Fibroblast of lung (primary cell): ENCODE measurements at places on chromosomes 11 and 22. TPM values are rescaled to one million over a fixed set of nuclear protein-coding genes. Genes with fewer than 3 reads are reported as not detected.
A peak's percentile ranks its signal among the peaks of the same experiment; 100 is the strongest.

DNA sequence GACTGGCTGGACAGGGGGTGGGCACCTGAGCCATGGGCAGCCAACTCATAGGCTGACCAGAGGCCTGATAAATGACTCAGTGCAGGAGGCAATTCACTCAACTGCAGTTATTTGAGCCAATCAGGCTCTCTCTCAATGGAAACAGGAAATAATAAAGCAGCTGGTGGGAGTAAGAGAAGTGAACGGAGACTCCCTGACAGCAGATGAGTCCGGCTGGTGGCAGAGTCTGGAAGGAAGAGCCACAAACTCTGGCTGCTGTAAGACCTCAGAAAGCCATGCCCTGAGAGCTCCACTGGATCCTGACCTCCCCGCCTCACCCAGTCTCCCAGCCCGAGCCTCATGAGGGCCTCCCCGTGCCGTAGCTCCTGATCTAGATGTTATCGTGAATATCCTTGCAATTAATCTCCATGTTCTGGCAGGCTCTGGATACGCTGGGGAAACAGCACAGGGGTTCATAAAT, 69.8 kb downstream of the TRIM29 start:
- DNase-seq = peak; percentile 53

- DNase-seq = peak; percentile 100
These were observed 206.5 kb downstream of the NAV2 start for GRCh38 chr11:19919050-19919561.

- DNase-seq = peak; percentile 21
These were observed 78.4 kb upstream of the ANO1 start for GRCh38 chr11:69999721-70000120.

DNA sequence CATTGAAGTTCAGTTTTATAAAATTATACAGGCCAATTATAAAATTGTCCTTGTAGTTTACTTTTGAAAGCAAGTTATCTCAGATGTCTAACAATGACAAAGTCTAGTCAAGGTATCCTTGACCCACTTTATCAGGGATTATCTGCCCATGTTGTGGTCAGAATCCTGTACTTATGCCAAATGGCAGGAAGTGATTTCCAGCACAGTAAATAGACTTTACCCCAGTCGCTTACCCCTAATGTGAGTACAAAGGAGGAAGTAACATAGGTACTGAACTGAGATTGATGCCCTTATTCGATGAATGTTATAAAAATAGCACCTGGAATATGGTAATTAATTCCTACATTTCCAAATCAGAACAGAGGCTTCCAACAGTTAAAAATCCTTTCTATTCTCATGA, 355.7 kb downstream of the CNTN5 start:
- no peak for DNase-seq

The SPDYC gene
- total RNA-seq = not detected in 2 replicates

The FAT3 gene
- total RNA-seq = 5.9 and 16.2 TPM in 2 replicates

GRCh38 chr11:73461335-73461840, 85.2 kb downstream of the RELT start:
- DNase-seq = no peak

- no peak for DNase-seq
These were observed 5.2 kb downstream of the SLC25A17 start for GRCh38 chr22:40813912-40814315.

DNA sequence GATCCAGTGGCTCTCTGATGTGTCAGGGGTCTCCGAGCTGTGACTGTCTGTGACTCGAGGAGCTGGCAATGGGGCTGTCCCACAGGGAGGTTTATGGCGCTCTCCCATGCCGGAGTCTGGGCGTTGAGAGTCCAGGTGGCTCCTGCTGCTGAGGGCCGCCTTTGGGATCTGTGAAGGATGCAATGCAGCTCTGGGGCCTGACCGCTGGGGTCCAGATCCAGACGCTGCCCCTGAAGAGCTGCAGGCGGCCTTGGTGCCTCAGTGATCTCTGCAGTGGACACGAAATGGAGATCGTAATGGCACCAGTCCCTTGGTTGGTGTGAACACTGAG, 155.3 kb downstream of the TBC1D22A start:
- no peak for DNase-seq

The OR4C3 gene
- total RNA-seq = not detected in 2 replicates

- DNase-seq = no peak
These were observed 27.8 kb downstream of the KCNQ1 start for GRCh38 chr11:2472428-2473186.

The PHOX2A gene
- not detected in 2 replicates for total RNA-seq

The DNAJB13 gene
- 0.17 TPM in 1 of 2 replicates, not detected in the other for total RNA-seq

DNA sequence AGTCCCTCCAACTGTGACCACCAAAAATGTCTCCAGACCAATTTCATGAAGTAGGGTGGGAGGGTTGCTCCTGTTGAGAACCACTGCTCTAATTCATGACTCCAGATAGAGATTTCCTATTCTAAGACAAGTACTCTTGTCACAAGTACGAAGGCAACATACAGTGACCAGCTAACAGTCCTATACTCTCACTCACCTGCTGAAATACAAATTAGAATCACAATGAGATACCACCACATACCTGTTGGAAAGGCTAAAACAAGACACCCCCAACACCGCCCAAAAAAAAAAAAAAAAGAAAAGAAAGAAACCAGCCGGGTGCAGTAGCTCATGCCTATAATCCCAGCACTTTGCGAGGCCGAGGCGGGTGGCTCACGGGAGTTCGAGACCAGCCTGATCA, 310.5 kb downstream of the SWAP70 start:
- DNase-seq = no peak

GRCh38 chr11:20017320-20017719, 143.0 kb downstream of the DBX1 start:
- DNase-seq = no peak

The OR10A2 gene
- not detected in 2 replicates for total RNA-seq

GRCh38 chr22:43231724-43232034, 44.7 kb upstream of the TTLL12 start:
- no peak for DNase-seq

GRCh38 chr11:2531277-2531986, 86.6 kb downstream of the KCNQ1 start:
- peak; percentile 46 for DNase-seq

DNA sequence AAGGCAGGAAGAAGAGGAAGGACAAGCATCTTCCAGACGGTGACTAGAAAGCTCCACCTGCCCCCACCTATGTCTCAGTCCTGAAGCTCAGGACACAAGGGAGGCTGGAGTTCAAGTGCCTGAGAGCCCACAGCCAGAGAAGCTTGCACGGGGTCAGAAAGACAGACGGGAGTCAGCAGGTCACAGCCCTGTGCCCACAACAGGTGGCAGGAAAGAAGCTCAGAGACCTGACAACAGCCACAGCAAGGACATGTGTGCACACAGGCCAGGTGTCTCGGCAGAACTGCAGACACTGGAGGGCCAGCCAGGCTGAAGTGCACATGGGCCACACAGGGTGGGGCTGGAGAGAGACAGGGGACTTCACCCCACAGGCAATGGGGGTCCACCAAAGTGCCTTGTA, 37.2 kb upstream of the MOB2 start:
- no peak for DNase-seq

The ANGPTL5 gene
- 0.17 and 0.77 TPM in 2 replicates for total RNA-seq

DNA sequence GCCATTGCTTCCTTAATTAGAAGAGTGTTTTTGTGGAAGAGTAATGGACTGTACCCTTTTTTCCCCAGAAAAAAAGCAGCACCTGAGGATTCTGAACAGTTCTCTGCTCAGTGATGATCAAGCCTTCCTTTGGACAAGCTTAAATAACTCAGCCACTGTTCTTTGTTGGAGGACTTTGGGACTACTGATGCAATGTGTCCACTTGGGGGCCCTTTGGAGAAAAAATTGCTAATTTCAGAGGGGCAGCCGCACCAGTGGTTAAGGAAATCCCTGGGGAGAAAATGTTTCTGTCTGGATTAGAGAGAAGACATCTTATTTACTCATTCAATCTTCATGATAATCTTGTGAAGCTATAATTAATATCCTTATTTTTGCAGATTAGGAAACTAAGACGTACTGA, 5.3 kb upstream of the KMT2A start:
- no peak for DNase-seq
